ENCODE measurements at places on chromosomes 12 and 14. TPM values are rescaled to one million over a fixed set of nuclear protein-coding genes. Genes with fewer than 3 reads are reported as not detected.

DNA sequence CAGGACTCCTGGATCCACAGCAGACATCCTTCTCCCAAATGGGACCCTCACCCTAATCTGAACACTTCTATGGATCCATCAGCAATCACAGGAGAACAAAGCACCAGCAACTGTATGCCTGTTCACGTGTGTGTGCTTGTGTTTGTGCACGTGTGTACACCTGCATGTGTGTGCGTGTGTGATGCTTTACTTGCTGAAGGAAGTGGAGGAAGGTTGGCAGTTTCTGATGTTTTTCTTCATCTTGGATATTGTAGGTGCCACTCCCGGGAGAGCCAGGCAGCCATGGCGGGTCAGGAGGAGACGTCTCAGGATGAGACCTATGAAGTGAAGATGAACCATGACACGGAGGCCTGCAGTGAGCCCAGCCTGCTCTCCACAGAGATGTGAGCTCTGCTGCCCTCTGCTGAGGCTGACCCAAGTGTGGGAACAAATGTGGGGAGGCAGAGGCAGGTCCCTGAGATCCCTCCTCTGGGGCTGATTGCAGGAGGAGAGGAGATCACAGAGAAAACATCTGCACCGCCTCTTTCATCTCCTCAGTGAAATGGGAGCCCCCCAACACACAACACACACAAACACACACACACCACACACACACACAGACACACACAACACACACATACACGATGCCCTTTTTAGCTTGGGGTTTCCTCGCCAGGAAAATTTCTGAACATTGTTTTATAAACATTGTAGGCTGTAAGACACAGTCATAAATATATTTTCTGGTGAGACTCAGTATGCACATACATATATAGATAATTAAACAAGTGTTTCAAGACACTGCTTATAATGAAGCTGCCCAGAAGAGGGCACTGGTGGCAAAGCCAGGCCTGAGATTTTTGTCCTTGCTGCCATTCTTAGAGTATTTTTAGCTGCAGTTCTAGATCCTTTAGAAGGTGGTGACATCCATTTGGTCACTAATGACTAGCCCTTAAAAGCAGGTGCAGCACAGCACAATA lies 112.2 kb upstream of the FKBP4 start:
- peak; percentile 39 for DNase-seq

- no peak for DNase-seq
Observed at GRCh38 chr12:124867401-124867930, 3.8 kb upstream of the SCARB1 start.

DNA sequence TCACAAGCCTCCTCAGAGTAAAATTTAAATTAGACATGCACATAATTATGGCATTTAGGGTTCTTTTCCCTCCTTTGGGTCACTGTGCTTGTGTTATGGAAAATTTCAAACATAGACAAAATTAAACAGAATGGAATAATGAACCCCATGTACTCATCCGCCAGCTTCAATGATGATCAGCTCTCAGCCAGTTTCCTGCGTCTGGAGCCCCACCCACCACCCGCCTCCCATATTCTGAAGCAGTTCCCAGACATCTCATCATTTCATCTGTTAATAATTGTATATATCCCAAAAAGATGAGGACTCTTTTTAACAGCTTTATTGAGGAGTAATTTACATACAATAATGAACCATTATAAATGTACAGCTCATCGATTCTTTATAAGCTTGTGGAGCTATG lies 128.2 kb downstream of the EML1 start:
- no peak for DNase-seq

- DNase-seq: no peak
Observed at GRCh38 chr14:100341301-100342031, 18.3 kb downstream of the SLC25A47 start.

DNA sequence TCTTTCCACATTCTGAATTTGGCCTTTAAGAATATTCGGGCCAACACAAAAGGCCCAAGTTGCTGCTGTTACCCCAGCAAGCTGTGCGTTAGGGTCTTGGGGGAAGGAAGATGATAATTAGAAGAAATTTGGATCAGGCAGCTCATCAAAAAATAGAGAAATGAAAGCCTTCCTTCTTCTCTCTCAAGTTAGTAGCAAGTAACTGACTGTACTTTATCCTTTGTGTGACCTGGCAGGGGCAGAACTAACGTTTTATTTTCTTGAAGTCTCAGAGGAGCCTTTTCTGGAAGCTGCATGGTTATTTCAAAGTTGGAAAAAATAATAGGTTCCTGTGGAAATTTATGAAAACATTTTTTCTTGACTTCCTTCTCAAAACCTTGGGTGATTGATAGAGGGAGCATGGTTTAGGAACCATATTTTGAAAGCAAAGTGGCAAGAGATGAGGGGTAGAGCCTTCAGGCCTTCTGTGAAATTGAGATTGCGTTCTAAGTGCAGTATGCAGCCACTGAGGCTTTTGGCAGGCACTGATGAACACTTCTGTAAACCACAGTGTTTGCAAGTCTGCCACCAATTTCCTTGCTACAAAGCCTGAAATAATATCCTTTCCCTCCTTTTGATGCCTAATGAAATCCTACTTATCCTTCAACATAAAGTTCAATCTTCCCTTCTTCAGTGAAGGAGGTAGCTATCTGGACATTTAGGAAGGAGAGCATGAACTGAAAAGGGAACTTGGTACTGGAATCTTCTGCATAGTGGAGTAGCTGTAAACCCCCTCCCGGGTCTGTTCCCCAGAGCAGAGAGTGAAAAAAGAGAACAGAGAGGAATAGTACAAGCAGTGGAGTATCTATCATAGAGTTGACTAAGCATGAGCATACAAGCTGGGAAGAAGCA lies 123.2 kb downstream of the FGD4 start:
- no peak for DNase-seq

GRCh38 chr12:5971194-5971850 lies 26.3 kb upstream of the ANO2 start:
- DNase-seq: no peak

- peak; percentile 49 for DNase-seq
Observed at GRCh38 chr12:95608252-95609033, 57.2 kb upstream of the USP44 start.

- no peak for DNase-seq
Observed at GRCh38 chr12:70082997-70083676, 160.1 kb upstream of the CNOT2 start.

- no peak for DNase-seq
Observed at GRCh38 chr14:32339188-32339587, 10.1 kb downstream of the AKAP6 start.

GRCh38 chr12:104567832-104568486 lies 111.2 kb downstream of the CHST11 start:
- DNase-seq: no peak

DNA sequence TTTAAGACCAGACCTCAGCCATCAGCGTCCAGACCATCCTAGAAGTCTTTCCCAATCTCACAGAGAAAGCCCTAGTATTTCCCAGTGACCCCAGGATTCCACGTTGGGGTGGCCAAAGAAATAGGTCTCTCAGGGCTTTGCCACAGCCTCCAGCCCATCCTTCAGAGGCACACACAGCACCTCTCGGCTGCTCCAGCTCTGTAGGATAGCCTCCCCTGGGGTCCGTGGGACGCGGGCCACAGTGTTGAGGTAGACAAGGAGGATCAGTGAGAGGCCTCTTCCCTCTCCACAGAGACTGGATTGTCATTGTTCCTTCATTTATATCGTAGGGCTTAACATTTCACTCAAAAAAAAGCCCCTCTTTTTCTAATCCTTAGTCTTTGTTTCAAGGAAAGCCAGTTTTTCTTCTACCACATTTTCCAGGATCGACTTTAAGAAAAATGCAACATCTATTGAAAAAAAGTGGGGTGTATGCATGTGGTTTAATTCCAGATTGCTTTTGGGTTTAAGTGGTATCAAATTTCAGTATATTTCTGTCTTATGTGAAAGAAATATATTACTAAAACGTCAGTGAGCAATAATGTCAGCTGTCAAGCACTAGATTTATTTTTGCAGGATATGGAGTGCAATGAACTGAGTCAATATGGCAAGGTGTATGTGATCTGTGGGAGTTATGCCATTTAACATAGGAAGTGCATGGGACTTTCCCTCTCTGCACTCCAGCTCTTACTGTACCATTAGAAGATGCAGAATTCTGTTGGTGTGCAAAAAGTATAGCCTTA lies 187.5 kb downstream of the MSRB3 start:
- DNase-seq: no peak

- no peak for DNase-seq
Observed at GRCh38 chr14:23539248-23540140, 12.1 kb downstream of the ZFHX2 start.

GRCh38 chr12:88856201-88856600 lies 275.9 kb upstream of the KITLG start:
- no peak for DNase-seq

DNA sequence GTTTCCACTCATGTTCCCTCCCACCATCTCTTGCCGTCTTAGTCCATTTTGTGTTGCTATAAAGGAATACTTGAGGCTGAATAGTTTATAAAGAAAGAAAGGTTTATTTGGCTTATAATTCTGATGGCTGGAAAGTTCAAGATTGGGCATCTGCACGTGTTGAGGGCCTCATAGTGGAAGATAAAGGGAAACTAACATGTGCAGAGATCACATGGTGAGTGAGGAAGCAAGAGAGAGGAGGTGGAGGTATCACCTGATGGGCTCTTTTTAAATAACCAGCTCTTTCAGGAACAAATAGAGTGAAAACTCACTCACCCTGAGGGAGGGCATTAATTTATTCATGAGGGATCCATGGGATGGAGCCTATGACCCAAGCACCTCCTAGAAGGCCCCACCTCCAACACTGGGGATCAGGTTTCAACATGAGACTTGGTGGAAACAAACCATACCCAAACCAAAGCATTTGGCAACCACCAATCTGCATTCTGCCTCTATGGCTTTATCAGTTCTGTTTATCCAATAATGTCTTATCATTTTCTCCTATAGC lies 29.5 kb downstream of the MYO1H start:
- DNase-seq: no peak

GRCh38 chr12:18886962-18887361 lies 149.0 kb downstream of the CAPZA3 start:
- DNase-seq: no peak

DNA sequence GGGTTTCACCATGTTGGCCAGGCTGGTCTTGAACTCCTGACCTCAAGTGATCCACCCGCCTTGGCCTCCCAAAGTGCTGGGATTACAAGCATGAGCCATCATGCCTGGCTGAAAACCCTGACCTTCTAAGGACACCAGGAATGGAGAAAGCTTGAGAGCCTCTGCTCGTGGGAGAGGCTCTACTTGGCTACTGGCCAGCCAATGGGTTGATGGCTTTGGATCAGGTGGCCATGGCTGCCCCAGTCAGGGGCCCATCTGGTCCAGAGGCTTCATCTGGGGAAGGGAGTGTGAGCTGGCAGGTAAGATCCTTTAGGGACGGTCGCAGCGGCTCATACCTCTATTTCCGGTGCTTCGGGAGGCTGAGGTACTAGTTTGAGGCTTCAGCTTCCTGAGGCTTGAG lies 42.5 kb upstream of the PPP1CC start:
- DNase-seq: no peak

DNA sequence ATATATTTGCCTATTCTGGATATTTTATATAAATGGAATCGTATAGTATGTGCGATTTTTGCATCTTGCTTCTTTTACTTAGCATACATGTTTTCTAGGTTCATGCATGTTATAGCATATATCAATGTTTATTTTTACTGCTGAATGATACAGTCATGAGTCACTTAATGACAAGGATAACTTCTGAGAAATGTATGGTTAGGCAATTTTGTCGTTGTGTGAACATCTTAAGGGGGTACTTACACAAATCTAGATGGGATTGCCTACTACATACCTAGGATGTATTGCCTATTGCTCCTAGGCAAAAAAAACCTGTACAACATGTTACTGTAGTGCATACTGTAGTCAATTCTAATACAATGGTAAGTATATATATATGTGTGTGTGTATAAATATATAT lies 8.8 kb downstream of the USP15 start:
- DNase-seq: no peak

DNA sequence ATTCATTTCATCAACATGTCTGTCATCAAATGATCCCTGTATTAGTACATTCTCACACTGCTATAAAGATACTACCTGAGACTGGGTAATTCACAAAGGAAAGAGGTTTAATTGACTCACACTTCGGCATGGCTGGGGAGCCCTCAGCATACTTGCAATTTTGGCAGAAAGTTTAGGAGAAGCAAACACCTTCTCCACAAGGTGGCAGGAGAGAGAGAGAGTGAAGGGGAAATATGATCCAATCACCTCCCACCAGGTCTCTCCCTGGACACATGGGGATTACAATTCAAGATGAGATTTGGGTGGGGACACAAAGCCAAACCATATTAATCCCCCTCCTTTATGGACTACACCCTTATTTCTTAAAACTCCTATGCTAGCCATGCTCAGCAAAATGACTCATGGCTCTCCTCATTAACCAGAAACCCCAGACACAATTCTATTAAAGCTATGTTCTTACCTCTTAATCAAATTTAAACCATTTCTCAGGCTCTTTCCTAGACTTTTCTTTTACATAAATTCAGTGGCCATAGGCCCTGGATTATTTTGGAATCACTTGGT lies 932.3 kb downstream of the FLRT2 start:
- no peak for DNase-seq

DNA sequence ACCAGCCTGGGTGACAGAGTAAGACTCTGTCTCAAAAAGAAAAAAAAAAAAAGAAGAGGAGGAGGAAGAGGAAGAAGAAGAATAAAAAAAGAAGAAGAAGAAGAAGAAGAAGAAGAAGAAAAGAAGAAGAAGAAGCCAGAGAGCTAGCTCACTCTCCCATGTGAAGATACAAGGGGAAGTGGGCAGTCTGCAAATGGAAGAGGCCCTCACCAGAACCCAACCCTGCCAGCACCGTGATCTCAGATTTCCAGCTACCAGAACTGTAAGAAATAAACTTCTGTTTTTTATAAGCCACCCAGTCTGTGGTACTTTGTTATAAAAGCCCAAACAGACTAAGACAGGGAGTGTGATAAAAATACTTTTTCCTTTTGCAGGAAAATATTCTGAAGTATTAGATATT lies 130.7 kb downstream of the ETNK1 start:
- no peak for DNase-seq

GRCh38 chr12:96670334-96670899 lies 181.0 kb downstream of the CFAP54 start:
- no peak for DNase-seq

GRCh38 chr14:35333797-35334743 lies 41.9 kb downstream of the PSMA6 start:
- DNase-seq: no peak

Gene COX8C
- total RNA-seq: not detected

Gene SMOC1
- total RNA-seq: 75.6 TPM

Gene GALNT16
- 1.1 TPM for total RNA-seq

Gene HOXC12
- not detected for total RNA-seq

Gene NAB2
- 12.9 TPM for total RNA-seq

Gene TRMT61A
- 6.0 TPM for total RNA-seq

Gene PTPRB
- total RNA-seq: 14.6 TPM

Gene FKBP4
- 50.4 TPM for total RNA-seq

Gene CHD8
- 23.4 TPM for total RNA-seq
